ENCODE measurements at places on chromosomes 3 and 15.

- no peak for DNase-seq
These were observed 611 bp upstream of the FANCI start for GRCh38 chr15:89243046-89243690.

- DNase-seq, result no peak
These were observed 8.0 kb upstream of the SLC22A13 start for GRCh38 chr3:38257583-38257982.

DNA sequence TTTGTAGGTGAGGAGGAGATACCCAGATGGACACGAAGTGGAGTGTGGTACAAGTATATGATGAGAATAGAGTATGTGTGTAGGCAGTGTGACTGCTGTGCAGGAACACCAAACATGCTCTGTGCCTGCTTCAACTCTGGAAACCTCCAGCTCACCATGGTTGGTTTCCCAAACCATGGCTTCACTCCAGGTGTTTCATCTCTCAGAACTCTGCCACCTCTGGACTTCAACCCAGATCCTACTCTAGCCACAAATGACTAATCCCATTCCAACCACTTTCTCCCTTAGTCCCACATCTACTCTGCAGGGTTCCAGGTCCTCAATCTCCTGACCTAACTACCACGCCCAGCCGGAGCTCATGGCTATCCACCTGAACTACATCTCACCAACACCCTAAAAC, 102.1 kb downstream of the RYK start:
- no peak for DNase-seq

GRCh38 chr3:177764377-177764912, 567.2 kb upstream of the TBL1XR1 start:
- no peak for DNase-seq

GRCh38 chr3:41200669-41201021, 1.3 kb downstream of the CTNNB1 start:
- DNase-seq, result no peak

GRCh38 chr3:185328324-185329004, 34.5 kb upstream of the MAP3K13 start:
- DNase-seq, result no peak

GRCh38 chr3:103976931-103977339, 1389.8 kb upstream of the ALCAM start:
- no peak for DNase-seq

DNA sequence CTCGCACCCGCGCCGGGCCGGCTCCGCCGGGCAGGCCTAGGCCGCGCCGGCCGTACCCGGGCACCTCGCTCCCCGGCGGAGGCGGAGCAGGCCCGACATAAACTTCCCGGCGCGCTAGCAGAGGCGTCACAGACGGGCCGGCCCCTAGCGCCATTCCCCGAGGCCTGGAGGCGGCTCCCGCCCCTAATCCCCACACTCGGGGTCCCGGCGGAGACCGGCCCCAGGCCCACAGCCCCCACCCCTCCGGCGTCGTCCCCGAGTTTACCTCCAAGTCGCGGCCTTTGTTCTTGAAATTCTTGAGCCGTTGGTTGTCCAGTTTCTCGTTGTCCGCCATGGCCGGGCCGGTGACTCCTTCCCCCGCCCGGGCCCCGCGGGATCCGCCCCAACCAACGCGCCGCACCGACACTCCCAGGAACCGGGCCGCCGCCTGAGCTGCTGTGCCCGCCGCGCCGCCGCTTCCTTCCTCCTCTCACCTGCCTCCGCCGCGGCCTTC, 376 bp downstream of the KPNA4 start:
- DNase-seq, result no peak

- no peak for DNase-seq
These were observed 78.7 kb downstream of the POLQ start for GRCh38 chr3:121467085-121467484.

DNA sequence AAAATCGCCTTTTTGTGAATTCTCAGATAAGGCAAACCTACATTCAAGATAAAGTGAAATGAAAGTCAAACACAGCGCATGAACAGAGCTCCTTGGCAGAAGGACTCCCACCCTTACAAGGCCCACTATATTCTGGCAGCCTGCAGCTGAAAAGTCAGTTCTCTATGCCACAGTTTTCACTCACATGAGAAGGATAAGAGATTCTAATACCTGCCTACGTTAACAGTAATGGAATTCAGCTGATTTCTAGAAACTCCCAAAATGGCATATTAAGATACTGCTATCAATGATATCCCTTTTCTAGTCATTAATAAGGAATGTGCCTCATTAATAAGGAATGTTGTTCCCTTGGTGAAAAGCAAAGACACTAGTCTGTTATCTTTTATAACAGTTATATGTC, 27.0 kb downstream of the SLC30A4 start:
- no peak for DNase-seq

DNA sequence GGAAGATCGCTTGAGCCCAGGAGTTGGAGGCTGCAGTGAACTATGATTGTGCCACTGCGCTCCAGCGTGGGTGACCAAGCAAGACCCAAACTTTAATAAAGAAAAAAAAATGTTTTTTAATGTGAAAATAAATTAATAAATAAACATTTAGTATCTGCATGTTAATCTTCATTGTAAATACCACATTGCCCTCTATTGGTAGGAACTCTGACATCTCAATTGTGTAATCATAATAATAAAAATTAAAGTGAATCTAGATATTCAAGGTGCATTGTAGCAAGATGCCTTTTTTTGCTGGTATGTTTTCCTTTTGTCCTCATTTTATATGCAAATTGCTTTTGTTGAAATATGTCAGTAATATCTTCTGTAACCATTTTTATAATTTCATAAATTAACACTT, 95.0 kb upstream of the LIMD1 start:
- DNase-seq, result no peak

All from cortex of kidney (tissue), 1 donor.